ENCODE measurements at places on chromosomes 2 and 18. TPM values are rescaled to one million over a fixed set of nuclear protein-coding genes. Genes with fewer than 3 reads are reported as not detected.

- no peak for DNase-seq
Observed at GRCh38 chr2:173002751-173003541, 72.7 kb upstream of the MAP3K20 start.

- no peak for DNase-seq
Observed at GRCh38 chr18:55845221-55845620, 257.2 kb upstream of the TCF4 start.

DNA sequence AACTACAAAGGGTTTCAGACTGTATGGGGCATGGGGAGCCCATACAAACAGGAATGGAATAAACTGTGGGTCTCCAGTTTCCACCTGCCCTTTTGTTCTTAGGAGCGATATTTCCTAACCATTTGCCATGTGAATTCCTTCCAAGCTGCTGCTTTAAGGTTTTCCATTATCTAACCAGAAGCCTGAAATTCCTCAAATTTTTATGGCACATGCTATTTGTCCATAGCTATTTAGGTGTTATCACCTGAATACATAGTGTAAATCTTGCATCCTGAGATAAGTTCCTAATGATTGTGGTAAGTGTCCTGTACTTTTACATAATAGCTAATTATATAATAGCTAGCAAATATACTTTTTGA, 17.4 kb upstream of the PAIP2B start:
- no peak for DNase-seq

DNA sequence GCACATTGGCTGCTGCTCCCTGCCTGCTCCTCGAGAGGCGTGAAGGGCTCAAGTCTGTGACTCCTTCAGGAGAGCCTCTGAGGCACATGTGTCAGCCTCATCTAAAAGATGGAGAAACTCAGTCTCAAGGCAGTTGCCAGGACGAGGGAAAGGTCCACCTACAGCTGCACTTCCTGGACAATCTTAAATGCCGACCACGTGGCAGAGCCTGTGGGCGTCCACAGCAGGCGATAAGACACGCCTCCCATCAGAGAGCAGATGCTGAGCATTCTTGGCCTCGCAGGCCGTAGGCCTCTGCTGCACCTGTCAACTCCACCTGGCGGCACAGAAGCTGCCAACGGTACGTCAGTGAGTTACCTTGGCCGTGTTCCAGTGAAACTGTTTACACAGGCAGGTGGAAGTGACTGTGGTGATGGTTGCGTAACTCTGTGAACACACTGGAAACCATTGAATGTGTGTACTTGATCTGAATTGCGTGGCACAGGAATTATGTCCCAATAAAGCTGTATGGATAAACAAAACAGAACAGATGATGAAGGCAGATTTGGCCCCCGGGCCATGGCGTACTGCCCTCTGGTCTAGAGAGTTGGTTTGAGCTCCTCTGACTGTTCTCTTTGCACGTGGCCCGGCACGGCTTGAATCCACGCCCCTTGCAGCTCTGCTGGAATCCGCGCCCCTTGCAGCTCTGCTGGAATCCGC, 114.5 kb downstream of the RNF144A start:
- peak; percentile 37 for DNase-seq

DNA sequence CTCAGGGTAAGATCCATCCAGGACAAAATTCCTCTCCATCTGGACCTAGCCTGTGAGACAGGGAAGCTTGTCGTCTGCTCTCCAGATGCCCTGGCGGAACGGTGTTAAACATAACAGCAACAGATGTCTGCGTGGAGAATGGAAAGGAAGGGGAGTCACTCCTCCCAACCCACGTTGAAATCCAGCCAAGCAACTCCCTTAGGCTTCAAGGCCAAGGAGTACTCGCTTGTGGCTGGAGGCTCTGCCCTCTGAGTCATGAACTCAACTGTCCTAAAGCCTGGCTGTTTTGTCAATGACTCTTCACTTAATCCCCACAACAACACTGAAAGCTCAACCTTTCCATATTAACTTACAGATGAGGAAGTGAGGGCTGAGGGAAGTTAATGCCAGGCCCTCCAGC, 42.2 kb downstream of the TPO start:
- DNase-seq: peak; percentile 12

- no peak for DNase-seq
Observed at GRCh38 chr2:229330952-229331351, 59.9 kb upstream of the PID1 start.

DNA sequence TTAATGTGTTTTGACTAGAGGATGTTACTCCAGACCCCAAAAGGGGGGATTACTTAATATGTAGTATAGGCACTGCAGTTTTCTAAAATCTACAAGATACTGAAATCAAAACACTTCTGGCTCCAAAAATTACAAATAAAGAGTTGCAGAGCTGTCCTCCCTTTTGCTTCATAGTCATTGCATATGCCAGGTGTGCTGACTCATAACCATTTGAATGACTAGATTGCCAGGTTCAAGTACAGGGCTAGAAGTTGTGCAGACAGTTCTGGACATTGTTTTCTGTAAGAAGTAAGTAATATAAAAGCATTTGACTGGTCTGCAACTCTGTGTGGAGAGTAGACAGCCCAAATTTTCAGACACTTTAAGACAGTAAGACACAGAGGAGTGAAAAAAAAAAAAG, 6.7 kb downstream of the CWC22 start:
- no peak for DNase-seq

- DNase-seq: no peak
Observed at GRCh38 chr2:235265348-235265965, 228.4 kb upstream of the AGAP1 start.

- no peak for DNase-seq
Observed at GRCh38 chr18:22956226-22956625, 23.1 kb downstream of the RBBP8 start.

- peak; percentile 94 for DNase-seq
Observed at GRCh38 chr2:181780047-181780651, 99.8 kb upstream of the NEUROD1 start.

Gene SP140
- total RNA-seq: not detected

Gene GAD1
- total RNA-seq: 4.4 TPM

Gene FZD7
- 92.1 TPM for total RNA-seq

Gene AQP12A
- not detected for total RNA-seq

All from Caki2 (cell line).